ENCODE measurements at places on chromosomes 7 and 10. TPM values are rescaled to one million over a fixed set of nuclear protein-coding genes. Genes with fewer than 3 reads are reported as not detected.

DNA sequence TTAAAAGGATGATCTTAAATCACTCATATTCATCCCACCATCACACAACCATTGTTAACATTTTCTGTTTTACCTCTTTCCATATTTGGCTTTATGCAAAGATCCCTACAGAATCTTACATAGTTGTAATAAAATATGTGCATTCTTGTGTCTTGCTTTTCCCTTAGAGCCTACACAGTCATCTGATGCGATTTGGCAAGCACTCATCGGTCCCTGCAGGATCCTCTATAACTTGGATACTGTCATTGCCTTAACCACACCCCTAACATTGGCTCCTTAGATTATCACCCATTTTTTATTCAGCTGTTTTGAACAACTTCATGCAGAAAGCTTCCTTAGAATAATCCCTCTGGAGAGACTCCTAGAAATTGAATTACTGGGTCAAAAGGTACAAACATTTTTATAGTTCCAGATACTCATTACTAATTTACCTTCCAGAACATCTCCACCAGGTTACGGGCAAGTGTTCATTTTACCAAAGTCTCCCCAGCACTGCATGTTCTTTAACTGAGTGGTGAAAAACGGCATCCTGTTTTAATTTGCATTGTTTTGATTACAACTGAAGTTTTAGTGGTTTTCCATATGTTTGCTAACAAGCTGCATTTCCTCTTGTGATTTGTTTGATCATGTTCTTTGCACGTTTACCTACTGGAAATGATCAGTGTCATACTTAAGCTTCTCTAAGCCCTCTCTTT, 268.3 kb downstream of the GRID1 start:
- no peak for DNase-seq

Gene PNLIPRP1
- not detected for total RNA-seq

GRCh38 chr10:110344622-110345021, 39.9 kb upstream of the SMNDC1 start:
- no peak for DNase-seq

GRCh38 chr7:99740573-99741440, 5.8 kb upstream of the CYP3A7 start:
- peak; percentile 16 for DNase-seq

Gene CYP2C9
- total RNA-seq, result not detected

DNA sequence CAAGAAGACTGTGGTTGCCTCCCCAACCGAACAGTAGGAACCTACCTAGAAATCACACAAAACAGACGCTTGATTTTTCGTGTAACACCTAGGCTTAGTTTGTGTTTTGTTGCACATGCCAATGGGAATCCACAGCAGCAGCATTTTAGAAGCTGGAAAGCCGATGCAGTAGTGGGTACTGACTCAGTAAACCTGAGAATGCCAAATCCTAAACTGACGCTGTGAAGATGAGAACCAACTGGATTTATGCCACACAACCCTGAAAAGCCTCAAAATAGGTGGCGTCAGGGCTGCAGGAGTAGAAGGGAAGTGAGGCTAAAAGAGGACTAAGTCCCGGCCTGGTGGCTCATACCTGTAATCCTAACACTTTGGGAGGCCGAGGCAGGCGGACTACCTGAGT, 162.5 kb downstream of the REEP3 start:
- no peak for DNase-seq

DNA sequence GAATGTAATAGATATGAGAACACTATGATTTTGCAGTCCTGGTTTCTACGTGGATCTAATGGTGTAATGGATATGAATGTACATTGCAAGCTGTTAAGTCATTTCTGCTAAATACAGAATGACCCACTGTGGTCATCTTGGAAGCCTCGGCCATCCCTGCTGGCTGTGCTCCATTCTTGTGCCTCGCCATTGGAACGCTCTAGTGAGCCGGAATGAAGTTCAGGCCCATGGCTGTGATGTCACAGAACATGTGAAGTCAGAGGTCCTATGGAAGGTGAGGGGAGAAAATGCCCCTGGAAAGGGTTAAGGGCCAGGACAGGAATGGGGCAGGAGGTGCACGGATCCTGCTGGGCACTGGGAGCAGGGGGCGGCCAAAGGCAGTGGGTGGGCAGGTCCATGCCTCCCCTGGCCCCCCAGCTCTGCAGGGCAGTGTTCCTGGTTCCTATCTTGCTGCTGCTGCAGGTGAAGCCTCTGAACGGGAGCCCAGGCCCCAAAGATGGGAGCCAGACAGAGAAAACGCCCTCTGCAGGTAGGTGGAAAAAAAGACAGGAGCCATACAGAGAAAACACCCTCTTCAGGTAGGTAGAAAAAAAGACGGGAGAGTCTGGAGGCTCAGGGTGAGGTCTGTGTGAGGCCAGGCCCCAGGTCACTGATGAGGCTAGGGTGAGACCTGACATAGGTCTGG, at the start of gene LLCFC1:
Gene LLCFC1, plus strand, starts transcription at position 259 of the 685 bp plus-strand sequence. Its CDS starts 138 bp downstream, at position 397.
- DNase-seq, result no peak

DNA sequence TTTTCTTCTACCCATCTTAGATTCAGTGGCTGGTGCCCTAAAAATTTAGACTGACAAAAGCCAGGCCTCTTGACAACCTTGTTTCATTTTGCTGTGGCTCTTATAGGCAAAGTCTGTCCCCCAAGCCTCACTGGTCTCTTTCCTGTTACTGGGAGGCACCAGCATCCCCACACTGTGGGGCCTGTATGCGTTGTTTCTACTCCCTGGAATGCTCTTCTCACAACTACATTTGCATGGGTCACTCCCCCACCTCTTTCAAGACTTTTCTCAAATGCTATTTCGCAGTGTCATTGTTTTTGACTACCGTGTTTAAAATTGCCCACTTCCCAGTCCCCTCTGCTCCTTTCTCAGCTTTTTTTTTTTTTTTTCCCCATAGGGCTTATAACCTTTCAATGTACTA, 108.7 kb upstream of the DGKB start:
- DNase-seq, result no peak

GRCh38 chr7:3670898-3671297, 369.8 kb downstream of the SDK1 start:
- DNase-seq, result no peak

- DNase-seq, result no peak
These were observed 262.2 kb downstream of the BAMBI start for GRCh38 chr10:28939281-28940157.

Gene CFAP58
- 0.20 TPM for total RNA-seq

- DNase-seq, result peak; percentile 15
These were observed 63.4 kb downstream of the HPSE2 start for GRCh38 chr10:99172128-99172738.

DNA sequence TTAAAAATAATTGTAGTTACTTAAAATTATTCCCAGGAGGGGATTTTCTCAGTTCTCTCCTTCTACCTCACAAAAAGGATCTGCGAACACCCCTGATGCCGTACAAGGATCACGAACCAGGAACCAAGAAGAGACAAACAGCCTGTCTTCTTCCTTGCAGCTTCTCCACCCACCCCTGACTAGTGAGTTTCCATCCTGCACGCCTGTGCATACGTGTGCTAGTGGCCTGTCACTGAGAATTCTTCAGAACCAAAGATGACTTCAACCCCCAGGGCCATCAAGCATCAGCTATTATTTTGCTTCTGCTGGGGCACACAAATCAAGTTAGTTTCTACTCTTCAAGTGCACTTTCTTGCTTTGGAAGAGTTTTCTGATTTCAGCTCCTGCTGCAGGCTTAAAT, 175.5 kb upstream of the KLF6 start:
- DNase-seq, result no peak

DNA sequence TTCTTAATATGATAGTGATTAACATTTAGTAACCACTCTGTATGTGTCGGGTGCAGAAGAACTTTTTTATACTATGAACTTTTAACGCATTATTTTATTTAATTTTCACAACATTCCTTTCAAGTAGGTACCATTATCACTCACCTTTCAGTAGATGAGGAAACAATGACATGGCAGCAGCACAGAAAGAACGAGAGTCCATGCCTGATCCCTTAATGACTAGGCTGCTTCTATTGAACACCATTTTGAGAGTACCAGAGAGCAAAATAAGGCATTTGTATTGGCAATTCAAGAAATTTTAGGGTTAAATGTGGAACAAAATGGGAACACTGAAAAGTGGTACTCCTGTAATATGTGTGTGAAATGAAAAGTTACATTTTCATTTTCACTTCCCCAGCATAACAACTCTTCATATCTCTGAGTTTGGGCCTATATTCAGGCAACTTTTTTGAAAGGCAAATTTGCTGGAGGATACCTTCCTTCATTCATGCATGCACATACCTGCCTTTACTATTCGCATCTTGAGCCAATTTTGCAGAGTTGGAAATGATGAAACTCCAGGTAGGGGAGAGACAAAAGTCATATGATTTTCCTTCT, 12.8 kb downstream of the LRRN3 start:
- DNase-seq, result no peak

DNA sequence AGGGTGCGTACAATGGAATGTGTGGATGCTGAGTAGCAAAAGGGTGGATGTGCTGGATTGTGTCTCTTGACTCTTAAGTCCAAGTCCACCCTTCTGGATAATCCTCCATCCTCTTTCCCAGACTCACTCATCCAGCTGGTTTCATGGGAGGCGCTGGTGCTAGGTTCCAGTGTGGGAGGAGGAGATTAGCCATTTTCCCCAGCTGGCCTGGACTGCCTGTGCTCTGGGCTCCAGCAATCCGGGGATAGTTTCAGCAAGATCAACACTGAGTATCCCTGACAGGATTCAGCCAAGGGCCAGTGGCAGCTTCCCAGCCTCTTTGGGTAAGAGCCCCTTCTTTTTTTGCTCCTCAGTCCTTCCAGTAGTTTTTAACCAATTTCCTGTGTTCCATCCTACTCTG, 21.6 kb upstream of the TRIL start:
- DNase-seq, result no peak

GRCh38 chr10:47311932-47312662, 10.2 kb upstream of the GDF2 start:
- DNase-seq, result peak; percentile 73

Gene ITPRIP
- 5.6 TPM for total RNA-seq

- DNase-seq, result peak; percentile 53
These were observed 23.7 kb upstream of the ITGB1 start for GRCh38 chr10:32981760-32982159.

Gene IFIT2
- 18.7 TPM for total RNA-seq

Gene TMEM236
- total RNA-seq, result not detected

DNA sequence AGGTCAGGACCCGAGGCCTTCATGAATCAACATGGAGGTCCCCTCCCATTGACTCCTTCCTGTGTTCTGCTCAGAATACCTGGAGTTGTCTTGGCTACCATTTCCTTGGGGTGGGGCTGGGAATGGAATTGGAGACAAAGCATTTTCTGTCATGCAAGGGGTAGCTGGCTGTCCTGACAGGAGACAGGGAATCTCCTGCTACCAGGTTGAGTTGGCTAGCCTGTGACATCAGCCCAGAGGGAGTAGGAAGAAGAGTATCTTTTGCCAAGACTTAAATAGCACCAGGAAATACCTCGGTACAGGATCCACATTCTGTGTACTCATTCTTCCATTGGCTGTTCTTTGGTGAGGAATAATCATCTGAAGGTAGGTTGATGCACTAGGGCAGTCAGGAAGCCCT, 4.9 kb downstream of the ZDHHC16 start:
- DNase-seq, result no peak

GRCh38 chr10:30052062-30052461, 7.3 kb downstream of the JCAD start:
- peak; percentile 42 for DNase-seq

- no peak for DNase-seq
These were observed 615 bp upstream of the WBP1L start for GRCh38 chr10:102743078-102743587.

- DNase-seq, result peak; percentile 67
These were observed 7.5 kb downstream of the DYNC2I1 start for GRCh38 chr7:158863611-158864506.

All from MG63 (cell line).